ENCODE measurements at places on chromosomes 16 and 17.
A peak's percentile ranks its signal among the peaks of the same experiment; 100 is the strongest.

- no peak for DNase-seq
Observed at GRCh38 chr17:304461-304860, 48.1 kb downstream of the RPH3AL start.

GRCh38 chr16:53984936-53985335 lies 281.0 kb downstream of the FTO start:
- no peak for DNase-seq

DNA sequence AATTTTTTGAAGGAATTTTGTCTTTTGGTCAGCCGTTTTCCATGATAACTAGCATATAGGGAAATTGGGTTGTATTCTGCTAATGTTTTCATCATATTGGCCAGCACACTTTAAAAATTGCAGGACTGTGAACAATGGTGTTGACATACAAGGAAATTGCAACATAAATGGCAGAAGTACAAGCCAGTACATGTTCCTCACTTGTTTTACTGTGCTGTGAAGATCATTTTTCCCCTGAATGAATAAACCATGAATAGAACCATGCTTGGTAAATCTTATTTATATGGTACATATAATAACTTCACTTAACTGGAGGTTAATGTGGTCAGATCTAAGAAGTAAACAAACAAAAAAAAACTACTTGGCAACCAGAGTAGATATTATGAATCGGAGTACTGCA lies 22.8 kb downstream of the OMG start:
- DNase-seq: peak; percentile 46

DNA sequence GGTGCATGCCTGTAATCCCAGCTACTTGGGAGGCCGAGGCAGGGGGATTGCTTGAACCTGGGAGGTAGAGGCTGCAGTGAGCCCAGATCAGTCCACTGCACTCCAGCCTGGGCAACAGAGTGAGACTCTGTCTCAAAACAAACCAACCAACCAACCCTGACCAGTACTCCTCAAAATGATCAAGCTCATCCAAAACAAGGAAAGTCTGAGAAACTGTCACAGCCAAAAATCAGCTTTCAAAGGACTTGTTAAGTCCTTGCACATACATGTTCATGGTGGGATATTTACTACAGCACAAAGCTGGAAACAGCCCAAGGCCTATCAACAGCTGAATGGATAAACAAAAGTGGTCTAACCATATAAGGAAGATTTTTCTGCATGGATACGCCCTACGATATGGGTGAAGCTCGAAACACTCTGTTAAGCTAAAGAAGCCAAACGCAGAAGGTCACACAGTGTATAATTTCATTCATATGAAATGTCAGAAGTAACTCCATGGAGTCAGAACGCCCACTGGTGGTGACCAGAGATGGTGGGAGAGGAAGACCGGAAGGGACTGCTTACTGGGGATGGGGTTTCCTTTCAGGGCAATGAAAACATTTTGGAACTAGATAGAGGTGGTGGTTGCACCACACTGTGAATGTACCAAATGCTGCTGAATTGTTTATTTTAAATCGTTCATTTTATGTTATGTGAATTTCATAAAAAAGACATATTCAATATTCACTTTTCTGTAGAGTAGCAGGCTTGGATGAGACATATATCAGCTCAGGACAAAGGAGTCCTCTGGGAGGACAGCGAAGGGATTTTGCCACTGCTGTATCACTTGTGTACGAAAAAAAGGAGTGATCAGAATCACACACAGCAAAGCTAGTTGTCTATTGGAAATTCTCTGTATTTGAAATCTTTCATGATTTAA lies 17.7 kb downstream of the CCL17 start:
- no peak for DNase-seq

DNA sequence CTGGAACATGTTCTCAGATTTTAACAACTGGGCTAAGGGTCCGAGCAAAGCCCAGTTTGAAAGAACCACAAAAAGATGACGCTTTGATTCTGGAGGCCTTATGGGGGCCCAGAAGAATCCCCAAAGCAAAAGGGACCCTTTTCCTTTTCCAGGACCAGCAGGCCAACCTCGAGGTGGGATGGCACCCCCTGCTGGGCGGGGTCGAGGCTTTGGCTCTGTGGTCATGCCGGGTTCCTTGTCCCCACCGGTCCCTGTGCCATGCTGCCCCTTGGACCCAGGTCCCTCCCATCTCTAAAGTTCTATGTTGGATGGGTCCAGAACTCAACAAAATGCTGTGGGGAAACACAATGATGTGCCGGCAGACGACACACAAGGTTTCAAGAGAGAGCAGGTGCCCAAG lies 30.9 kb downstream of the TMEM204 start:
- DNase-seq: peak; percentile 16

Measured in CD14-positive monocyte (primary cell).